Urothelium cell line (cell line): ENCODE measurements at places on chromosomes 1 and 21.

GRCh38 chr1:9371391-9371935, 78.8 kb downstream of the SPSB1 start:
- no peak for DNase-seq

DNA sequence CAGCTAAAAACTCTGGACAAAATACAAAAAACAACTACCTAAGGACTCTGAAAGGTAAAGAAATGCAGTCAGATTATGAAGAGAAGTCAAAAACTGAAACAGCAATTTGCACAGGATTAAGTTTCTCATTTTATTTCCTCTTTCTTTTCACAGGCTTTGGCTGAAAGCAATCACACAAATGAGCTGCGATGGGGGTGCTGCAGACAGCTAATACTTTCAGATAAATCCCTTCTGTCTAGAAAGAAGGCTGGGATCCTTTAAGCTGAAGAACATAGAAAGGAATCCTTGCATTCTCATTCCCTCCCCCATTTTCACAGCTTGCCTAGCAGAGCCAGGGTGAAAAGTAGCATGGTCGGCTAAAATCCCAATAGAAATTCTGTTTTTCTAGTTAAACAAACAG, 32.0 kb upstream of the PRDX6 start:
- DNase-seq: no peak

DNA sequence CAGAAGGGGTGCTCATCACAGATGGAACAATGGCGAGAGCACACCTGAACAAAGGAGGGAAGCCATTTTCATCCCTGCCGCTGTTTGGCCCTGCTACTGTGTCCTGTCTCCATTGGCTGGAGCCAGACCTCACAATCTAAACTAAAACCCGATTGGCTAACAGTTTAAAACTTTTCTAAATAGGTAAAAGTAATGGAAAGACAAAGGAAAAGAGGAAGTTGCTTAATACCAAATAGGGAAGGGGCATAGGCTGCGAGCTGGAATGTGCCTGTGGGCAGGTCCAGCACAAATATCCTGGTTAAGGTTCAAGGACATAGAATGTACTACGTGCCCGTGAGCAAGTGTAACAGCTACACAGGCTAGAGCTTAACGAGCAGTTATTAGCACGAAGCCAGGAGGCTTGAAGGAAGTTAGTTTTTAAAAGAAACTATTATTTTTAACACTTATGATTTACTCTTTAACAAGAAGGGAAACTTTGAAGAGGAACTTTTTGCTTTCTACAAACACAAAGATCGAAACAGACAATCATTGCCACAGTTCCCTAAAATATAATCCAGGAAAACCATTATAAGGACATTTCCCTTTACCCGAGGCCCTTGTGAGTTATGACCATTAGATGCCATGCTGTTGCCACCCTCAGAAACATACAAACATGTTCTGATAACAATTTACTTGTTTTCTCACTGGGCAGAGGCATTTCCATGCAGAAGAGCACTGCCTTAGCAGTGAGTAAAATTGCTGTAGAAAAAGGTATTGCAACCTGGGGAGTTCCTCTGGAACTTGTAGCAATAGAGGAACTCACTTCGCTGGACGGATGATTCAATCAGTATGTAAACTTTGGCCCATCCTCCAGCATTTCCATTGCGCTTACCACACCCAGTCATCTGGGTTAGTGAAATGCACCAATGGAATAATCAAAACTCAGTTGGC, 4.8 kb upstream of the PTTG1IP start:
- DNase-seq: no peak

DNA sequence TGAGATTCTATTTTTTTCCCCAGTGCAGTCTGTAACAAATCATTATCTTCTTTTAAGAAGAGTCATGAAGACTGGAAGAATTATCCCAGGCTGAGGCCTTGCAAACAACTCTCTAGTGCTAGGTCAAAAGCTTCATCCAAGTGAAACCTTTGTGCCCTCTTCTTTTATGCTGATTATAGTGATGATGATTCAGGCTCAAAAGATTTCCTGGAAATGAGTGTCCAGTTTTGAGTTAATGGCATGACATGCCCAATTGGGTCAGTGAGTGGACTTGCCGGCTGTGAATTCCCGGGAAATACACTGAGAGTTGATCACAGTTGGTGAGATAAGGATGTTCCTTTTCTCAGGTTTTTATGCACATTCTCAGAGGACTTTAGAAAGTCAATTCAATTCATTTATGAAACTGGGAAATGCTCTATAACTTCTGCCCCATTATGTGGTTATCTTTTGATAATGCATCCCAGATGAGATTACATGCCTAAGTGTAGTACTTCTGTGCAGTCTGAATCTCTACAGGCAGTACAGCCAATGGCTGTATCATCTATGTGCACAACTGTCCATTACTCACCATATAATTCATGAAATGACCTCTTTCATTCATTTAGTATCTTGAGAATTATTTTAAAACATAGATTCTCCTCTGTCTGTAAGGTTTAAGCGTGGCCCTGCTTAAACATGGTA, 66.2 kb downstream of the S1PR1 start:
- DNase-seq: no peak

DNA sequence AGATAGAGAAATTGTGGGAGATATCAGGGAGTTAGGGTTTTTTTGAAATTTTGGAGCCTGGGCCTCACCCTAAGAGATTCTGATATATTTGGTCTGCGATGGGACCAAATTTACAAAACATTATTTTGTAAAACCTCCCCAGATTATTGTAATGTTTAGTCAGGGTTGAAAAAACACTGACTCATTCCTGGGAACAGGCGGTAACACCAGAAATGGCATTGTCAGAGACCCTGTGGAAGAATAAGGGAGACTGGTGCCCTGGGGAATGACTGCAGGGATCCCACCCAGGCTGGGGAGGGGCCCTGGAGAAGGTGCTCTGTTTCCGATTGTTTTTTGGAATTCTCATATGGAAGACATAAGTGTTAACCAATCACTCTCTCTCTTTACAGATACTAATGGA, 13.1 kb upstream of the STRIP1 start:
- no peak for DNase-seq

DNA sequence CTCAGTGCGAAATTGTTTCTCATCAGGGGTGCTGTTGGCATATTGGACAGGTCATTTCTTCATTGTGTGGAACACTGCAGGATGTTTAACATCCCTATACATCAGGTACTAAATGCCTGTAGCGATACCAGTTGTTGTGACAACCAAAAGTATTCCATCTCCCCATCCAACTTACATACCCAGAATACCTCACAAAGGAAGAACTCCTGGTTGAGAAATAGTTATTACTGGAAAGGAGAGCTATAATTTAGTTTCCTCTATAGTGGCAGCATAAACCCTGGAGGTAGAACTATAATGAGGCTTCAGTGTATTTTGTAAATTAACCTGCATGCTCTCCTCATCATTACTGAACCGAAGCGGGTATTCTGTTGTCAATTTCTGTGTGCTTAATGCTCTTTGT, 45.1 kb downstream of the IVNS1ABP start:
- DNase-seq: no peak
